Left lobe of liver (tissue), 2 donors: ENCODE measurements at places on chromosomes 7 and 10. TPM values are rescaled to one million over a fixed set of nuclear protein-coding genes. Genes with fewer than 3 reads are reported as not detected.

- DNase-seq: no peak
Observed at GRCh38 chr7:74429153-74429747, 24.5 kb upstream of the GTF2IRD1 start.

The SCART1 gene
- total RNA-seq: 0.53 TPM

The CLEC5A gene
- total RNA-seq: 0.18 TPM

DNA sequence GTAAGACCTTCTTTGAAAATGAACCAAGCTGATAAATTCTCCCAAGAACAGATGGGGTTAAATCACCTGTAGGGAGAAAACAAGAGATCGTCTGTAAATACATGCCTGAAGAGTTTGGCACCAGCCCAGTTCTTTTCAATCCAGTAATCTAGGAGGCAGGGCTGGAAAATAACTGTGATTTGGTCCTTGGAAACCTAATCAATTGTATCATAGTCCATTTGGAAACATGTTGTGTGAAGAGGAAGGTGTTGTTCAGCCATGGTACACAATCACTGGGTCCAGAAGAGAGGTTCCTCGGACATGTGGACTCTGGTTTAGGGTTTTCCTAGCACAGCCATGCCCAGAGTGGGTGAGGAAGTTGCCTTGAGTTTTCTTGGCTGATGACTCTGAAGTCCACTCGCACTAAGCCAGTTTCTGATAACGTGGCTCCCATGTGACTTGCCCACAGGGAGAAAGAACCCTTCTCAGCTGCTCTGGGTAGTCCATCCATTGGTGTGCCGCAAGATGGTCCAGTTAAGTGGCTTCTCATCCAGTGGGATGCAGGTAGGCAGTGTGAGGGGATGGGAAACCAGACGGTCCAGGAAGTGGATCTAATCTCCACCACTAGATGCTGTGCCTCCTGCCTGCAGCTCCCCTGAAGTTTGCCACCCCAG, 5.1 kb downstream of the BLNK start:
- peak; percentile 67 for DNase-seq

DNA sequence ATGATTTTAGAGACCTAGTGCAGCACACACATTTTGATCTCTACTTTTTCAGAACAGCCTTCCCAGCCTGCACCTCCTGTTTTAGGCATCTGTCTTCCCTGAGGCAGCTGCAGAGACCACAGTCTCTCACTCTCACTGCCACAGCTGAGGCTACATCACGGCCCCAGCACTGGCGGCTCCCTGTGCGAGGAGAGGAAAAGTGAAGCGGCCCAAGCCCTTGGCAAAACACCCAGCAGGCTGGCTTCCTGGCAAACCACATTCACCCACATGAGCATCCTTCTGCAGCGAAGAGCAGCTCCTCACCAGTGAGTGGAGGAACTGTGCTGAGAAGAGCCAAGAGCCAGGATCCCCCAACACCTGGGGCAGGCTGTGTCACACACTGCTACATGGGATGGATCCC, 14.0 kb downstream of the HUS1 start:
- DNase-seq: no peak

DNA sequence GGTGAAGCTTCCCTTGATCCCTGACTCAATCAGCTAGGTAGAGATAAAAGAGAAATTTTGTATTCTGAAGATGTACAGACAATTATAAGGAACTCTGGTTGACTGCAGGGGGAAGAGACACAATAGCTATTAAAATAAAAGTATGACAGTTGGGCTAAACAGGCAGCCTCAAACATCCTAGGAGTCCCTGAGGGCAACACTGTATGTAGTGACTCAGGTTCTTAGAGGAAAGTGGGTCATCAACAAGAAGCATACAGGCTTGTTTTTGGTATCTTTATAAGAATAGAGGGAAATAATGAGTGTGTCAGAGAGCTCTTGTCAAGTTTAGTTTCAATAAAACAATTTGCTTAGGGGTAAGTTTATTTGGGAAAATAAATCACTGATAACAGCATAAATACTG, 150.3 kb downstream of the AUTS2 start:
- DNase-seq: no peak

GRCh38 chr7:129907122-129907736, 45.5 kb downstream of the UBE2H start:
- DNase-seq: no peak

DNA sequence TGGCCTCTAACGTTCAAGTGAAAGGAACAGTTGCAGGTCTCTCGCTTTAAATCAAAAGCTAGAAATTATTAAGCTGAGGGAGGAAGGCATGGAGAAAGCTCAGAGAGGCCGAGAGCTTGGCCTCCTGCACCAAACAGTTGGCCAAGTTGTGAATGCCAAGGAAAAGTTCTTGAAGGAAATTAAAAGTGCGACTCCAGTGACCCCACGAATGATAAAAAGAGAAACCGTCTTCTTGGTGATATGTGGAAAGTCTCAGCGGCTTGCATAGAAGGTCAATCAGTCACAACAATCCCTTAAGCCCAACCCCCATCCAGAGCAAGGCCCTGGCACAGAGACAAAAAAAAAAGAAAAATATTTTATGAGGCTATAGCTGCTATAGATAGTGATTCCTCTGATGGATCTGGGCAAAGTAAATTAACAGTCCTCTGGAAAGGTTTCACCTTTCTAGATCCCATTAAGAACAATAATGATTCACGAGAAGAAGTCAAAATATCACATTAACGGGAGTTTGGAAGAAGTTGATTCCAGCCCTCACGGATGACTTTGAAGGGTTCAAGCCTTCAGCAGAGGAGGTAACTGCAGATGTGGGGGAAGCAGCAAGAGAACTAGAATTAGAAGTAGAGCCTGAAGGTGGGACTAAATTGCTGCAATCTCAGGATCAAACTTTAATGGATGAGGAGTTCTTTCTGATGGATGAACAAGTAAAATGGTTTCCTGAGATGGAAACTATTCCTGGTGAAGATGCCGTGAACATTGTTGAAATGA, 42.5 kb upstream of the INPP5A start:
- no peak for DNase-seq

DNA sequence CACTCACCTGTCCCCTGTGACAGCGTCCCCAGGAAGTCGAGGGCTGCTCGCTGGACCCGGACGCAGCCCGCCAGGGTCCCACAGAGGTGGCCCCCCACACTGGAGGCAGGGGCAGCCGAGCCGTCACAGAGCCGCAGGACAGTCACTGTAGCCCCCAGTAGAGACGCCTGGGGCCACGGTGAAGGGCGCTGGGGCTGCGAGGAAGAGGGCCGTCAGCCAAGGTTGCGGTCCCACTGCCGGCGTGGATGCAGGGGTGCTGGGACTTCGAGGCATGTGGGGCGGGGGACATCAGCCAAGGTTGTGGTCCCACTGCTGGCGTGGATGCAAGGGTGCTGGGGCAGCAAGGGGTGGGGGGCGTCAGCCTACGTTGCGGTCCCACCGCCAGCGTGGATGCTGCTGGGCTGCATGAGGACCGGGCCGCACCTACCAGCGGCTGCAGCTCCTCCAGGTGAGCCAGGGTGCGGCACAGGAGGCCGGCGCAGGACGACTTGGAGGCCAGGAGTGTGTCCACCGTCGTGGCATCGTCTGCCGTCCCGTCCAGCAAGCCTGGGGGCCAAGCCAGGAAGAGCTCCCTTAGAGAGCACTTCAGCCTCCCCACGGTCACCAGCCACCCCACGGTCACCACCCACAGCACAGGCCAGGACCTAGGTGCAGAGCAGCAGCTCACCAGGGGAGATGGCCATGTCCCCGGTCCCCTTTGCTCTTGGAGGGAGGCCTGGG, 13.9 kb downstream of the BRAT1 start:
- no peak for DNase-seq

- no peak for DNase-seq
Observed at GRCh38 chr10:33216661-33217427, 117.6 kb downstream of the NRP1 start.

DNA sequence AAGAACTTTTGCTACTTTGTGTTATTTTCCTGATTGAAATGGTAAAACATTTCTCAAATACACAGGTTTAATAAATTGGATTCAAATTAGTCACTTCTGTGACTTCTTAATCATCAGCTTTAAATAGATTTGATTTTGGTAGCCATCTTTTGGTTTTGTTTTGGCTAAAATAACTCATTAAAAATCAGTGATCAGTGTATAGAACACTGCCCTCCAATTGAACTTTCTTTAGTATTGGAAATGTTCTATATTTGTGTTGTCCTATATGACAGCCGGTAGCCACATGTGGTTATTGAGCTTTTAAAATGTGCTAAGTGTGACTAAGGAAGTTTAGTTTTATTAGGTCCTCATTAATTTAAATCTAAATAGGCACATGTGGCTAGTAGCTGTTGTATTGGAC, 50.4 kb downstream of the GLCCI1 start:
- DNase-seq: no peak

- DNase-seq: no peak
Observed at GRCh38 chr10:44913350-44914081, 2.4 kb downstream of the TMEM72 start.

- no peak for DNase-seq
Observed at GRCh38 chr7:29496355-29497020, 67.1 kb upstream of the PRR15 start.

GRCh38 chr10:71696628-71697326, 22.8 kb downstream of the C10orf105 start:
- peak; percentile 63 for DNase-seq

GRCh38 chr10:22723343-22723779, 9.0 kb upstream of the PIP4K2A start:
- no peak for DNase-seq

The CAMK2B gene
- 5.0 TPM for total RNA-seq

DNA sequence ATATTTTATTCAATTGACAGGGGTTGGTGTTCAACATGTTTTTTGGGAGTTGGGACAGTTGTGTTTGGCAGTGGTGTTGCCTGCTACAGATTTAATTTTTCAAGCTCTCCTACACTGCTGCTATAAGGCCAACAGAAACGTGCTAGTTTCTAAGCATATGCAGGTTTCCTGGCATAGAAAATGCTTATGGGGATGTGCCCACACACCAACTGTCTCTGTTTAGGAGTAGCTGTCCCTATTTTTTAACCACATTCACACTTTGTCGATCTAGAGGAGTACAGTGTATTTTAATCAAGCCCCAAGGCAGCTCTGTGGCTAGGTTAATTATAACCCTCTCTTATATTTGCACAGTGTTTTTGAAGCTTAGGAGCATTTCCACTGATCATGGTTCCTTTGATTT, 28.6 kb downstream of the TMEM178B start:
- no peak for DNase-seq

The NEUROG3 gene
- total RNA-seq: not detected

The CPEB3 gene
- 12.7 TPM for total RNA-seq

DNA sequence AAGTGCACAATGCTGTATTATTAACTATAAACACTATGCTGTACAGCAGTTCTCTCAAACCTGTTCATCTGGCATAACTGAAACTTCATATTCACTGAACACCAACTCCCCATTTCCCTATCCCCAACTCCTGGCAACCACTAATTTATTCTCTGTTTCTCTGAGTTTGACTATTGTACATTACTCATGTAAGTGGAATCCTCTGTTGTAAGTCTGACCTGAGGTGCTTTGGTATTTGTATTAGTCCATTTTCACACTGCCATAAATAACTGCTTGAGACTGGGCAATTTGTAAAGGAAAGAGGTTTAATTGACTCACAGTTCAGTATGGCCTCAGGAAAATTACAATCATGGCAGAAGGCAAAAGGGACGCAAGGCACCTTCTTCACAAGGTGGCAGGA, 266.3 kb downstream of the PPP1R3A start:
- no peak for DNase-seq

- no peak for DNase-seq
Observed at GRCh38 chr7:135186841-135187253, 16.3 kb upstream of the CYREN start.

GRCh38 chr7:4682621-4683042, 537 bp downstream of the FOXK1 start:
- peak; percentile 64 for DNase-seq

The MMRN2 gene
- total RNA-seq: 9.6 TPM

GRCh38 chr10:87846023-87846422, 17.3 kb downstream of the KLLN start:
- DNase-seq: no peak

DNA sequence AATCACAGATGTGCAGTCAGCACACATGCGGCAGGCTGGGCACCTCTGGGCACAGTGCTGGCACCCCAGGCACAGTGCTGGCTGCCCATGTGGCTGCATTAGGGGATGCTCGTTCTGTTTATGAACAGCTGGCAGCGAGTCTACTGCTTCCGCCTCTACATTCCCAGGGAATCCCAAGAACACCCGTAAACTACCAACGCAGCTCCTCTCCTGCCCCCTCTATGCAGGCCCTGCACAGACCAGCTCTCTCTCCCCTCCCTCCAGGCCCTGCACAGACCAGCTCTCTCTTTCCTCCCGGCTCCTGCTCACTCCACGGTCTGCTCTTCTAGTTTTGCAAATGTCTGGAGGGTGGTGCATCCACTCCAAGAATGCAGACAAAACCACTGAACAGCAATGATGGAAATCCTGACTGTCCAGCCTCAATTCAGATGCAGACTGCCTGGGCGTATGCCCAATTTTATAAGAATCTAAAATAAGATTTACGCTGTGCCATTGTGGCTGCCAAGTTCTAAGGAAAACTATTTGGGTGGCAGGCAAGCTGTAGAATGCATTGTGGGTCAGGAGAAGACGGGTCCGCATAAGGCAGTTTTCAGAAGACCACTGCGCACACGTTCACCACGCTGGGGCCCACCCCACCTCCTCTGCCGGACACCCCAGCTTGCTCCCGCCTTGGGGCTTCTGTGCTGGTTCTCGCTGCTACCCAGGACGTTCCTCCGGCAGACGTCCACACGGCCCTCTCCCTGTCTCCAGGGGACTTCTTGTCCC, 234.6 kb downstream of the ZMYND11 start:
- no peak for DNase-seq

The PDE6C gene
- not detected for total RNA-seq

- DNase-seq: no peak
Observed at GRCh38 chr10:29767968-29768367, 133.2 kb upstream of the SVIL start.

The LIPK gene
- total RNA-seq: not detected

The SPDYE6 gene
- not detected for total RNA-seq

GRCh38 chr7:128919881-128920799, 9.6 kb upstream of the KCP start:
- DNase-seq: no peak

The A1CF gene
- total RNA-seq: 213 TPM

GRCh38 chr7:136062625-136063325, 85.6 kb upstream of the MTPN start:
- DNase-seq: no peak

DNA sequence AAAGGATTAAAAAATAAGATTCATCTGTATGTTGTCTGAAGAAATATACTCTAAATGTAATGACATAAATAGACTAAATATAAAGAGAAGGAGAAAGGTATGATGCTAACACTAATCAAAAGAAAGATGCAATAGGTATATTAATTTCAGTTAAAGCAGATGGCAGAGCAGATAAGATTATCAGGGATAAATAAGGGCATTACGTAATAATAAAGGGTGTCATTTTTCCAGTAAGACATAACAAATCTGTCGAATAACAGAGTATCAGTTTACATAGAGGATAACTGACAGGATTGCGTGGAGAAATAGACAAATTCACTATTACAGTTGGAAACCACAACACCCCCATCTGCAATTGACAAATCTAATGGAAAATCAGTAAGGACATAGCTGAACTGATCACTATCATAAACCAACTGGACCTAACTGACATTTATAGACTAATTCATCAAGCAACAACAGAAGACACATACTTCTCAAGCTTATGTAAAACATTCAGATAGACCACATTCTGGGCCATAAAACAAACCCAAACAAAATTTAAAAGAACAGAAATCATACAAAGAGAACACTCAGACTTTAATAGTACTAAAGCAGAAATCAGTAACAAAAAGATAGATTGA, 384.1 kb upstream of the COBL start:
- DNase-seq: no peak

GRCh38 chr7:34931739-34932138, 105.5 kb downstream of the DPY19L1 start:
- no peak for DNase-seq

GRCh38 chr7:36048141-36048901, 104.7 kb upstream of the EEPD1 start:
- peak; percentile 68 for DNase-seq

The CDH23 gene
- total RNA-seq: 20.9 TPM
